ENCODE measurements at places on chromosomes 5 and 9.

DNA sequence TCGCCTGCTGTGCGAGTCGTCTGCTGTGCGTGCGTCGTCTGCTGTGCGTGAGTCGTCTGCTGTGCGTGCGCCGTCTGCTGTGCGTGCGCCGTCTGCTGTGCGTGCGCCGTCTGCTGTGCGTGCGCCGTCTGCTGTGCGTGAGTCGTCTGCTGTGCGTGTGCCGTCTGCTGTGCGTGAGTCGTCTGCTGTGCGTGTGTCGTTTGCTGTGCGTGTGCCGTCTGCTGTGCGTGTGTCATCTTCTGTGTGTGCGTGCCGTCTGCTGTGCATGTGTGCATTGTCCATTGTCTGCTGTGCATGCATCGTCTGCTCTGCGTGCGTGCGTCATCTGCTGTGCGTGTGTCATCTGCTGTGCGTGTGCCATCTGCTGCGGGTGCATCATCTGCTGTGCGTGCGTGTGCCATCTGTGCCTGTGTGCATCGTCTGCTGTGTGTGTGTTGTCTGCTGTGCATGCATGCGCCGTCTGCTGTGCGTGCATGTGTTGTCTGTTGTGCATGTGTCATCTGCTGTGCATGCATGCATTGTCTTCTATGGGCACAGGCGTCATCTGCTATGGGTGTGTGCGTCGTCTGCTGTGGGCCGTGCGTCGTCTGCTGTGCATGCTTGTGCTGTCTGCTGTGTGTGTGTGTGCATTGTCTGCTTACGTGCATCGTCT is 68.6 kb upstream of the IRX4 start:
- no peak for DNase-seq

- DNase-seq, result peak; percentile 95
Observed at GRCh38 chr5:139482050-139482889, at the start of gene STING1. Gene STING1, minus strand, starts transcription at chr5:139482758. Its CDS starts 1,054 bp downstream, at chr5:139481704.

GRCh38 chr9:27183701-27184100 is 74.7 kb downstream of the TEK start:
- peak; percentile 71 for DNase-seq

DNA sequence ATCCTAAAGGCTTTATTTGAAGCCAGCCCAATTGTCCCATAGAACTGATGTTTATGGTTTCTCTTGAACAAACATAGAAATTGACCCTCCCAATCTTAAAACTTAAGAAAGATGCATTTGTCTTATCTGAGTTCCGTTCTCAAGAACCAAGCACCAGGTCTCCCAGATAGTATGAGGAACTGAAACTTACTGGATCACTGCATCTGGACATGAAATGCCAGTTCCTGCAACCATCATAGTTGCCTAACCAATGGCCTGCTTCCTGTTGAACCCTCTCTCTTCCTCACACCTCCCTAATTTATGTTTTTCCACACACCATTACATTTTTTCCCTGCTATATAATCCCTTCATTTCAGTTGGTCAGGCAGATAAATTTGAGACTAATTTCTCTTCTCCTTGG is 478.9 kb downstream of the HTR1A start:
- DNase-seq, result no peak

DNA sequence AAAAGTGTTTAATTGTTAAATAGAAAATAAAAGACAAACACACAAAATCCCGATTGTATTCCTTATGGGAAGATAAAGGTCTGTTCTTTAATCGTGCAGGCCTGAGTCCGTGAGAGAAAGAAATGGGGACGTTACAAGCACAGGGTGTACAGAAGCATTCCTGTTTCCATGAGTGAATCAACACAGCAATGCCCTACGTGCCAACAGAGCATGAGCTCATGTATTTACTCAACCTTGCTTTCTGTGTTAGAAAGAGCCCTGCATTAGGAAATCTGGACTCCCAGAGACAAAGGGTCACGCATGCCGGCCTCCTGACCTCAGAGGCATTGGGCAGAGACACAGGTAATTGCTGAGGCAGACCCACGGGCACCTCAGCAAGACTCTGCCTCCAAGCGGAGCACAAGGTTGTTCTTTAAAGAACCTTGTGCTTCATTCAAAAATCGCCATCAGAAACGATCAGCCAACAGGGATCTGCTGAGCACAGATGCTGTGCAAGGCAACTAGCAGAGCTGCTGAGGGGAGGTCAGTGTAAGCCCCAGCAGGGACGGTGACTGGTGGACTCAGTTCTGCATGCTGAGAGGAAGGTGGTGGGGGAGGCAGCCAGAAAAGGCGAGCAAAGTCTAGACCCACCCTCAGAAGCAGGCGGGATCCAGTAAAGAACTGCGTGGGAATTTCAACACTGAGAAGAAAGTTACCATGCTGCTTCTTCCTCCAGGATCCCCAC is 101.0 kb downstream of the TLE1 start:
- peak; percentile 92 for DNase-seq

DNA sequence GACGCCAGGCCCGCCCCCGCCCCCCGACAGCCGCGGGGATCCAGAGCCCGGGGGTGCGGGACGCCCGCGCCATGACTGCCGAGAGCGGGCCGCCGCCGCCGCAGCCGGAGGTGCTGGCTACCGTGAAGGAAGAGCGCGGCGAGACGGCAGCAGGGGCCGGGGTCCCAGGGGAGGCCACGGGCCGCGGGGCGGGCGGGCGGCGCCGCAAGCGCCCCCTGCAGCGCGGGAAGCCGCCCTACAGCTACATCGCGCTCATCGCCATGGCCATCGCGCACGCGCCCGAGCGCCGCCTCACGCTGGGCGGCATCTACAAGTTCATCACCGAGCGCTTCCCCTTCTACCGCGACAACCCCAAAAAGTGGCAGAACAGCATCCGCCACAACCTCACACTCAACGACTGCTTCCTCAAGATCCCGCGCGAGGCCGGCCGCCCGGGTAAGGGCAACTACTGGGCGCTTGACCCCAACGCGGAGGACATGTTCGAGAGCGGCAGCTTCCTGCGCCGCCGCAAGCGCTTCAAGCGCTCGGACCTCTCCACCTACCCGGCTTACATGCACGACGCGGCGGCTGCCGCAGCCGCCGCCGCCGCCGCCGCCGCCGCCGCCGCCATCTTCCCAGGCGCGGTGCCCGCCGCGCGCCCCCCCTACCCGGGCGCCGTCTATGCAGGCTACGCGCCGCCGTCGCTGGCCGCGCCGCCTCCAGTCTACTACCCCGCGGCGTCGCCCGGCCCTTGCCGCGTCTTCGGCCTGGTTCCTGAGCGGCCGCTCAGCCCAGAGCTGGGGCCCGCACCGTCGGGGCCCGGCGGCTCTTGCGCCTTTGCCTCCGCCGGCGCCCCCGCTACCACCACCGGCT is 1.0 kb downstream of the FOXE1 start:
- DNase-seq, result peak; percentile 48

GRCh38 chr5:20229303-20230005 is 241.5 kb upstream of the CDH18 start:
- DNase-seq, result no peak

DNA sequence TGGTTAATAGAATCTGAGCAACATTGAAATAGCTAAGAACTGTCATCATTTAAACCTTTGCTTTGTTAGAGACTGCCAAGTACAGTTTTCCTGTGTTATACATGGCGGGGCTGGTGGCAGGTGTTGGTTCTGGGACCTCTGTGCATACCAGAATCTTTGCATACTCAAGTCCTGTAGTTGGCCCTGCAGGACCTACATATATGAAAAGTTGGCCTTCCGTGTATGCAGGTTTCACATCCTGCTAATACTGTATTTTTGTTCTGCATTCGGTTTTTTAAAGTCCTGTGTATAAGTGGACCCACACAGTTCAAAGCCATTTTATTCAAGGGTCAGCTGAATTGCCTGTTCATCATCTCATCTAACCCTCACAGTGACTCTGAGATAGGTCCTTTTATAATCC is 36.4 kb downstream of the LARP1 start:
- DNase-seq, result no peak

GRCh38 chr9:89690334-89690912 is 85.6 kb downstream of the GADD45G start:
- DNase-seq, result peak; percentile 13

DNA sequence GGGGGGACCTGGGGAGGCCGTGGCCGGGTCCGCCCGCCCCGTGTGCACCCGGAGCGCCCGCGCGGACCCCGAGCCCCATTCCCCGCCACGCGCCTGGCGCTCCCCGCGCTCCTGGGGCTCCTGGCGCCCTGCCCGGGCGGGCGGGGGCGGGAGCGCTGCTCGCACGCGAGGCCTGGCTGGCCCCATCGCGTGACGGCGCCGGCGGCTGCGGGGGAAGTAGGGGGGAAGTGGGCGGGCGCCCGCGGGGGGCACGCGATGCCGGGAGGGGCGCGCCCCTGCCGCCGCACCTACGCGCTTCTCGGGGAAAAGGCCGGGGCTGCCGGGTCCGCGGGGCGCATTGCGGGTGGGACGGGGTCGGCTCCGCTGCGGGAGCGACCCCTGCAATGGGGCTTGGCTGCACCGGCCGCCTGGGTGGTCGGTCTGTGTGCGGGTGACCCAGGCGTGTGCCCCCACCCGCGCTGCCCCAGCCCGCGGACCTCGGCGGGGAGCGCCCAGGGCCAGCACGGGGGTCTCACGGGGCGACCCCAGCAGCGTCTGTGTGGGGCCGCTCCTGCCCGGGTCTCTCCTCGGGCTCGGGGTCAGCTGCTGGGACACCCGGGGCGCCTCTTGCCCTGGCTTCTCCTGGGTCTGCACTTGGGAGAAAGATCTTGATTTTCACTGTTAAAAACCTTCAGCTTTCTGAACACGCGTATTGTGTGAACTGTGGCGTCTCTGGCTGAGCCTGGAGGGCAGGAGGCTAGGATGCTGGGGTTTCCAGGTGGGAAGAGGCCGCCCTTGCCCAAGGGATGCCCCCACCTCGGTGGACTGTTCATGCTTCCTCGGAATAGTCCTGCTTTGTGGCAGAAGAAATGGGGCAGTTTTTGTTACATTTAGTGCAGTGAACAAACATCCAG is 52.4 kb downstream of the AHRR start:
- peak; percentile 7 for DNase-seq

DNA sequence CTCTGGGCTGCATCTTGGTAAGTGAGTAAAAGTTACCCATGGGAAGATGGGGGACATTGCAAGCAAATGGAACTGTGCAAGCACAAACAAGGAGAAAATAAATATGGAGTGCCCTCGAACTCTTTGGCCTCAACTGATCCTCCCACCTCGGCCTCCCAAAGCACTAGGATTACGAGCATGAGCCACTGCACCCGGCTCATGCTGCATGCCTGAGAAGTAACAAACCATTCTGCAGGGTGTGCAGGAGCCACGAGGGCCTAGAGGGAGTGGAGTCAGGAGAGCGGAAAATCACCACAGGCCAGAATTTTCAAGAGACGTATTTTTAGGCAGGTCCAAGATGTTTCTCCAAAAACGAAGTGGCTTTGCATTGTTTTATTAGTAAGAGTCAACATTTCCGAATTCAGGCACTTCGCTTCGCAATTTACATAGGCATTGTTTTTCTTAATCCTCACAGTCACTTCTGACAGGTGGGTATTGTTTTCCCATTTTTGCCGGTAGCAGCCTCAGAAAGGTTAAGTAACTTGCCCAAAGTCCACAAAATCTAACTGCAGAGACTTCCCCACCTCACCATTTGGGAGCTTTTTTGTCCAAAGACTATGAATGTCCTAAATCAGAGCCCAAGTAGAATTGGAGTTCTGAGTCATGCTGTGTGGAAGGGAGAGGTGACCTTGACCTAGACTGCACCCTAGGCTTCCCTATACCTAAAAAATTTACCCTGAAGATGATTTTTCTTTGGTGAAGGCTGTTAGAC is 230.2 kb downstream of the NR3C1 start:
- DNase-seq, result no peak

DNA sequence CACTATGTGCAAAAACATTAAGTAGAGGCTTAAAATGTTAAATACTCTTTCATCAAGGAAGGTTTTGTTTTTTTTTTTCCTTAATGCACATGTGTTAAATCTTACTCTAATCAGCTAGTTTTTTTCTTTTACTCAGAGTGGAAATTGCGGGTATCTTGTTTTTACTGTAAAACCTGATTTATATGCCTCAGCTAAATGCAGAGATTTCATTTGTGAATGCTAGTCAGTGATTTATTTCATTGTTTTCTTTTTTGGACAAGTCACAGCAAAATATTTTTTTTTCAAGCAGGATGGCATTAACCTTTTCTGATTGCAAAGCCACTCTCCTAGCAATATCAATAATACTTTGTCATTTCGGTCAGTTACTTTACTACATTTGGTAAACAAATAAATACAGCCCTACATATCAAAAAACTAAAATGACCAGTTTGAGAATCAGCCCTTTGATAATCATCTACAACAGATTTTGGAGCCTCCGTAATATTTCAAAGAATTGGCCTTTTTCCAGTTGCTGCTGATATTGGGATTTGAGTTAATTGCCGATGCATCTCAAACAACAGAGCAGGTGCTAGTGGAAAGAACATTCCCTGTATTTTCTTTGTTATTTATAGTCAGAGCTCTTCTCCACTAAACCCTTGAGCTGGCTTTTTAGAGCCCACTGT is 579.2 kb upstream of the ZNF608 start:
- no peak for DNase-seq

DNA sequence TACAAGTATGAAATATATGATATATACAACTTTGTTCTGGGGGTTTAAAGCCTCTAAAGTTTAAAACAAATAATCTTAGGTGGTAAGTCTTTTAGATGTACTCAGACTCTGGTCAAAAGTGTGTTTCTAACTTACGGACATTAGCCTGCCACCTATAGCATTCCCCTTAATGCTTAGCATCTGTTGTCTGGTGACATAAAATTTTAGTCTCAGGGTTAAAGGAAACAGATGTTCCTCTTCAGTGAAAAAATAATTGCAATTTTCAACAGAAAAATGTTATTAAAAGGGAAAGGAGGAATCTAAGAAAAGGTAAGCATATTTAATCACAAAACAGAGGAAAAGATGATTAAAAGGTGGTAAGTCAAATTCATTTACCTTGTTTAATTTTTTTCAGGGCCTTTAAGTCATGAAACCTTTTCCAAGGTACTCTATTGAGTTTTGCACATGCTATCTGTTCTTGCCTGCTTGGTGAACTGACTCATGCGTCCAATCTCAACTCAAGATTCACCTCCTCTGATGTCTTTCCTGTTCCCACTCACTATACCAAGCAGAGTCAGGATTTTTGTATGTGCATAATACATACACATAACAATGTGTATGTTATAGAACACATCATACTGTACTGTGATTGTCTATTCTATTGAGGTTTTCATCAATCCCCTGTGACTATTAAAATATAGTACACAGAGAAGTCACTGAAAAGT is 7.9 kb downstream of the TMEM167A start:
- no peak for DNase-seq

DNA sequence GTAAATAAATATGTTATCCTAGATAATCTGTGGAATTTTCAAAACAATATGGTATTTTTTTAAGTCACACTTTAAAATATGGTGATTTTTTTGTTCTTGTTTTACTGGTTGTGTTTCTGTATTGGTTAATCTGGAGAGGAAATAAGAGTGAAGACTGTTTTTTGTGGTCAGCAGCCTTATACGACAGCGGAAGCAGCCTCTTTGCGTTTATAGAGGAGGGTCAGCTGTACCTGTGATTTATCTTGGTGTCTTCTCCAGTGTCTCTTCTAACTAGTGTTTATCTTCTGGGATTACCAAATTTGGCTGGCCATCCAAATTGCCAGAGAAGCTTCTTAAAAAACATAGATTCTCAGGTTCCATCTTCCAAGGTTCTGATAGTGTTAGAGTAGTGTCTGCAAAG is 58.7 kb downstream of the ICE1 start:
- DNase-seq, result no peak

GRCh38 chr9:117000834-117001233 is 313.7 kb downstream of the TRIM32 start:
- no peak for DNase-seq

- DNase-seq, result no peak
Observed at GRCh38 chr9:7977586-7977985, 178.0 kb upstream of the DMAC1 start.
